ENCODE measurements at places on chromosomes 2 and 18.

DNA sequence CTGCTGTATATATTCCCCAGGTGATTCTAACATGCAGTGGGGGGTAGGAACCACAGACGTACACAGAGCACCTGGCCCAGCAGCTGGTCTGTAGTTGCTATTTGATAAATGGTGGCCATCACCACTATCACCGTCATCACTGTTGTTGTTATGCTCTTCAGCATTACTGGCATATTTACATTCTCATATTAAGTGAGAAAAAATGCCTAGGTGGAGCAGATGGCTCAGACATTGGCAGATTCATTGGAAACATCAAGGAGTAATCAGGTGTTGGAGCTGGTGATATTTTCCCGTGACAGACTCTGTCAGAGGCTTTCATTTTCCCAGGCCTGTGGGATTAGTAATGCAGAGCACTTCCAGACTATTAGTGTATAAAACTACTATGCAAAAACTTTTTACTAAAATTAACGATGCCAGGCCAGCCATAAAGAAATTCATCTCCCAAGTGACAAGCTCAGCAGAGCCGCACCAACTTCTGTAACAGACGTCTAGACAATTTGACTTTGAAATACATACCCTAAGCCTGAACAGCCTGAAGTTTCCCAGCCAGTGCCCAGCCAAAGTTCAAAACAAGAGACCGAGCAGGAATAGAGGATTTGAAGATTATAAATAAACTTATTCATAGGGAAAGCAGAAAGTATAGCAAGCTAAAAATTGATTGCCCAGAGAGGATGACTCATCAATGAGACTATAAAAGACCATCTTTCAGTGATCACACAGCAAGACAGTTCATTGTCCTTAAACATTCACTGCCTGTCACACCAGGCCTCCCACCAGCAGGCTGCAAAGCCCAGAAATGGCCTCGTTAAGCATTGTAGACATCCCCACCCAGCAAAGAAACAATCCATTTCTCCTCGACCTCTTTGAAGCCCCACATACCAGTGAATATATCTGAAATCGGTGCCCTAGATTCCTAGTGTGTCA lies 247.4 kb upstream of the CHAC2 start:
- DNase-seq, result no peak

- no peak for DNase-seq
Observed at GRCh38 chr2:65562890-65563289, 130.5 kb upstream of the SPRED2 start.

DNA sequence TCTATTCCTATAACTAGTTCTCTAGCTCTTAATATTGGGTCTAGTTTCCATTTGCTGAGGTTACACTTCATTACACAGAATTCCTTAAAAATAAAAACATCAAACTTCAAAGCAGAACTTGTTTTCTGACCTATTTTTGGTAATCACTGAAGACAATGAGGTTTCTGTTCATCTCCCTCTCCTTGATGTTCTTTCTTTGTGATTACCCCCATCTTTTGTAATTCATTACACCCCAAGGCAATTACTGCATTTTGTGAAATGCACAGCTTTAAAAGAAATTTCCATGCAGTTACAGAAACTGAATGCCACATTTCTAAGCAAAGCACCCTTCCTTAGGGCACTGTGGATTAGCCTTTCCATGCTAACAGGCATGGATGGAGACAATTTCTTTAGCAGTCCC lies 363.2 kb upstream of the RND3 start:
- no peak for DNase-seq

DNA sequence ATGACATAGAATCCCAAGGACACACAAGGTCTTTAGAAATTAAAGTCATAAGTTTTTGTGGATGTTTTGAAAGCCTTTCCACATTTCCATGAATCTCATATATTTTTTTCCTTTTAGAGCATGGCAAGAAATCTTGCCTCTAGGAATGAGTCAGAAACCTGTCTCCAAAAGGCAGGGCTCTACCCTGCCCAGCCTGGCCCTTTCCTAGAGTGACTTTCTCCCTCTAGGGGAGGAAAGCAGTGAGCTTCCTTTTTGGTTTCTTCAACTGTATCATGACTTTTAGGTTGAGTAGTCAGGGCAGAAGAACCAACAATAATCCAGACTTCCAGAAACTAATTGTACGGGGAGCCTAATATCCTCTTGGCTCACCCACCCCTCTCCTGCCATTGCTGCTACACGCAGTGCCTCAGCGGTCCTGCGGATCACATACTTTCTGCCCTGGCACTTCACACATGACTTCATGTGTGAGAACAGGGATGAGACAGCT lies 300.3 kb downstream of the AGPS start:
- no peak for DNase-seq

DNA sequence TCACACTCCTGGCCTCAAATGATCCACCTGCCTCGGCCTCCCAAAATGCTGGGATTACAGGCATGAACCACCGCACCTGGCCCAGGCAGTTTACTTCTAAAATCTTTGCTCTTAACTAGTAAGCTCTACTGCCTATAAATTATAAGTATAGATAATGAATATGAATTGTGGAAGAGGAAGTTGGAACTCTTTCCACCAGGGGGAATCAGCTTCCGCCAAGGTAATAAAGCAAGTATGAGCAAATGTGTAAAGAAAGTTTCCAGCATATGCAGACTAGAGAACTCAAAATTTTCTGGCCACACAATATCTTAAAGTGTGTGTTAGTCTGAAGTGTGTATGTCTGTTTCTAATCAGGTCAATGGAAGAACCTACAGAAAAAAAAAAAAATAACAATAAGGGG lies 68.1 kb downstream of the RMDN2 start:
- no peak for DNase-seq

GRCh38 chr18:70991577-70991976 lies 702.7 kb downstream of the SOCS6 start:
- DNase-seq, result no peak

- no peak for DNase-seq
Observed at GRCh38 chr2:60311524-60311923, 241.9 kb downstream of the BCL11A start.

DNA sequence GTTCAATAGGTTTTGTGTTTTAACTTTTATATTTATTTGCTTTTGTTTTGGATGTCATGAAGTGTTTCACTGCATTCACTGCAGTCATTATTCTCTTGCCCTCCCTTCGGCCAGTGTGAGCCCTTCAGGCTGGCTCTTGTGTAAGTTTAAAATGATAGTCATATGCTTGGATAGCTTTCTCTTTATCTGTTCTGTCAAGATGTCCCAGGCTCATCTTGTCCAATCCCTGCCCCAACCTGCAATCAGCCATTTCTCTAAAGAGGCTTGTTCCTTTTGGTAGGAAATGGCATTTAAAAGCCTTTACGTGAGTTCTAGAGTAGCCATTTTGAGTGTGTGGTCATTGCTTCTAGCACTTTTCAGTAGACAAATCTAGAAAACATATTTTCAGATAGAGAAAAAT lies 238.0 kb upstream of the SLC39A10 start:
- no peak for DNase-seq

GRCh38 chr2:10935366-10935918 lies 23.7 kb downstream of the KCNF1 start:
- no peak for DNase-seq

DNA sequence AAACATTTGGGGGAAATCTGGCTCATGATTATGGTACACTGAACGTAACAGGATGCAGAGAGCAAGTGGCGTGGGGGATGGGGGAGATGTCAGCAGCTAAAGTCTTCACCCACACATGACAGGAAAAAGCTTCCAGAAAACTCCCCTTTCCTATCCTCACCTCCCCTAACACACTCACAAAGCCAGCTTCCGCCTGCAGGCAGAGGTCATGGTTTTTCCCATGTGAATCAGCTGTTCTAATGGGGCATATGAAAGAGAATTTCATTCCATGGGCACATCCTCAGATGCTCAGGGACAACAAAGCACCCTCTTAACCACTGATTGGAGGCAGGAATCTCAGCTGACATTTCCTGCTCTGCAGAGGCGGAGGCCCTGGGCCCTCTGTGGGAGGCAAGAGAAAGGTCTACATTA lies 129.1 kb downstream of the TSN start:
- DNase-seq, result no peak

- DNase-seq, result no peak
Observed at GRCh38 chr2:191569025-191569424, 108.9 kb upstream of the NABP1 start.

DNA sequence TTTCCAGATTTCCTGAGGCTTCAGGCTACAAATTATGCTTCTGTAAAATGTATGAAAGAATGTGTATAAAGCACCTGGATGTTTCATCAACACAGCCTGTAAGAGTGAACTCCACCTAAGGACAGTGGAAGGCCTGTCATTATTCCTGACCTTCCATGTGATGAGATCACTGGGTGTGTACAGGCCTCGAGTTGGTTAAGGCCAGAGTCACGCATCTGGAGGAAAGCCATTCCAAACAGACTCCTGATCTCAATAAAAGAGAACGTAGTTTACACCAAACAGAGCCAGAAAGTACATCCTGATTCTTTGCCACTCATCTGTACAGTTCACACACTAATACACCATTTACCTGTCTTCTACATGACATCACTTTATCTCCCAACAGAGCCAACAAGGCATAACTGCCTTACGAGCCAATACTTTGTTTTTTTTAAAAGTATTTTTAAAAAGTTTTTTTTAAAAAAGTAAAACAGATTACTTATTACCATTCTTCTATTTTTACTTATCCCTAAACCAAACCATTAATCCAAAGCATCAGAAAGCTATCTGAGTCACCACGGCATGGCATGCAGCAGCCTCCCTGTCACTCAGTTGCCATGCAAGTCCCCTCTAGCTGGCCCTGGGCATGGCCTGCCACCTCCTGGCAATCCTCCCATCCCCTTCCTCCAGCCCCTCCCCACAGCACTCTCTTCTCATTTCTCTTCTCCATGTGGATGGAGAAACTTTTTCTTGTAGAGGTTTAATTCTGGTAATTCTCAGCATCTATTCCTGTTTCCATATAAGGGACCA lies 78.8 kb upstream of the TFCP2L1 start:
- no peak for DNase-seq

- DNase-seq, result peak; percentile 8
Observed at GRCh38 chr18:7174344-7175095, 56.4 kb upstream of the LRRC30 start.

DNA sequence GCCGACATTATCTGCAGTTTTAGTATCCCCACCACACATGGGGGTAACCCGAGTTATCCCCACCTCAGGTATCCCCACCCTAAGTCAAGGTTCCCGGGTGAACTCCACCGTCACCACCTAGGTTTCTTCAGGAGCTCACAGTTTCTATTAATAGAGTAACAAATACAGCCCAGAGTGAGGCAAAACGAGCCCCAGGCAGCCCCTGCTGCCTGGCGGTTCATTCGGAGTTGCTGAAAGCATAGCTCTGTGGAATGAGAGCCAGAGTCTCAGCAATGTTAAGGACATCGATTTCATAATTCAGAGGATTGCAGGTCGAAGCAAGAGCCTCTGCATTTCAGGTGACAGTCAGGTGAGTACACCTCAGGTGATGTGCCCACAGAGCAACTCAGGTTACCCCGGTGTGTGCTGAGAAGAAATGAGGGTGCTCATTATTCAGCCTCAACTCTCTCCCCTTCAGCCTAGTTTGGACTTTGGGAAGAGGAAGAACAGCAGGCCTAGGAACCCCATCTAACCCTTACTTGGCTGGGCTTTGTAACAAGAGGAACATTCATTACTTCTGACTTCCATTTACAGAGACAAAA lies 10.7 kb downstream of the SATB2 start:
- no peak for DNase-seq

GRCh38 chr2:102915128-102915527 lies 153.3 kb downstream of the TMEM182 start:
- peak; percentile 21 for DNase-seq

DNA sequence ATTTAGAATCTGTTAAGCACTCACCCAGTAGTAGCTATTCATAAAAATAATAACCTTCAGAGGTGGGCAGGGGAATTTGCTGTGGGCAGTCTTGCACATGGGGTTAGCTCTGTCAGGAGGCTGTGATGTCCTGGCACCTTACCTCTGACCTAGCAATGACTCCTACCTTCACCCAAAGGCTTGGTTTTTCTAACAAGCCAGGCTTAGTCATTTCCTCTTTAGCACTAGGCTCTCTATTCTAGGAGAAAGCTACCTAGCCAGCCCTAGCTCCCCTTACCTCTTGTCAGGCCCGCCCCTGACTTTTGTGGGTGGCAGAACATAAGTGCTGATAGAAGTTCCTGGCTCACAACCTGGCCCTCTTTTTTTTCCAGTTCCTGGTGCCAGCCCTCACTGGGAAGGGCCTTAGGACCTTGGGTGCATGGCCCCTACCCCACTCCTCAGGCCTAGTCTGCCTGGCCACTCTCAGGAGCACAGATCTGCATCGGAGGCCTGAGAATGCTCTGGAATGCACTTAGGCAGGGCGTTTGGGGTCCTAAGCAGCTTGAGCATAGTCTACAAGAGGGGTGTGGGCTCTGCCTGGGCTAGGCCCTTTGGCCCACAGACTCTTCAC lies 17.7 kb downstream of the CPLX4 start:
- no peak for DNase-seq

DNA sequence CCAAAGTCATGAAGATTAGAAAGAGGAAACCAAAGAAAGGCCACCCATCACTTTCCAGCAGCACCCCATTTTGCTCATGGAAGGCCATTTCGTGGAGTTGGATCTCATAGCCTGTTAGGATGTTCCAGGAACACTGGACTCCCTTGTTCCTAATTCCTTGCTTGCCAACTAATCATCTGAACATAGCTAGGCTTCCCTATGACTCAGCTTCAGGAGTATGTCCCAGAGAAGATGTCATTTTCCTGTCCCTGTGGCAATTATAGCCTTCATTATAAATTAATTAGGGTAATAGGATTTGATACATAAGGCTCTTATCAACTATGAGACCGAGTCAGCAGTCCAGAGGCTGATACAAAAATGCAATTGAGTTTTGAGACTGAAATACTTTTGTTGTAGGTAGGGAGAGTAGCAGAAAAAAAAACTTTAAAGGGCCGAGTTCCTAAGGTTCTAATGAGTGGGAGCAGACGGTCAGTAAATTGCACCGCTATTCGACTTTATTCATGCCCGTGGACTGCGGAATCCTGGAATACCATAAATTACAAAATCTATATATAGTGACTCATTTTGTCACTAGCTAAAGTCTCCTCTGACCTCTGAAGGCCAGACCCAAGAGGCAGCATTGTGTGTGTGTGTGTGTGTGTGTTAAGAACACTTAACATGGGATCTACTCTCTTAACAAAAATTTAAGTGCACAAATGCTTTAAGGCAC lies 311.8 kb downstream of the FBXO15 start:
- DNase-seq, result no peak
